Activated CD4-positive, CD25-positive, alpha-beta regulatory T cell (primary cell): ENCODE measurements at places on chromosomes 5 and 9.

- no peak for DNase-seq
These were observed 745.2 kb upstream of the C9orf72 start for GRCh38 chr9:28318515-28318914.

DNA sequence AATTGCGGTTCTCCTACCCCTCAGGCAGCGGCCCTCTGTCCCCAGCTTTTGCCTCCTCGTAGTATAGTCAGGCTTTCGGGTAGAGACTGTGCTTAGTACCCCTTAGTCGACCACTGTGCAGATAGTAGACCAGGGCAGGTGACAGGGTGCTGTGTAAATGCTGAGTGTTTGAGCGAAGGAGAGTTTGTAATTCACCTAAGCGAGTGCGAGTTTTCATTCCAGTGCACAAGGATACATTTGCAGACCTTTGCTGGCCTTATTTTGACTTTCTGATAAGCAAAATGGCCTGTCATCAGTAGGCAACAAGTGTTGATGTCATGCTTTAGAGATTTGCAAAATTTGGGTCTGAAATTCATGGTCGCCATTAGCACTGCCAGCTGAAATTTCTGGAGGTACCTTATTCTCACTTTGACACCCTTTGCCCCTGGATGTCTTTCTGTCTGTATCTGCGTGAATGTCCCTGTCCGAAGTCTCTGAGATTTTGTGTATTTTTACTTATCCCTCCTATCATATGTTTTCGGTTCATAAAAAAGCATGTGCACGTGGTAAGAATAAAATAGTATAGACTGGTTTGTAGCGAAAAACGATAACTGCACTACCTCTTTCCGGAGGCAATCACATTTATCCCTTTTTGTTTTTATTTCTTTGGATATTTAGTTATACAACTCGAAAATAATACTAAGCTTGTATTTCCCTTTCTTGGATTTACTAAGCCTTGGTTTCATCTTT is 1.9 kb downstream of the LMNB1 start:
- no peak for DNase-seq

DNA sequence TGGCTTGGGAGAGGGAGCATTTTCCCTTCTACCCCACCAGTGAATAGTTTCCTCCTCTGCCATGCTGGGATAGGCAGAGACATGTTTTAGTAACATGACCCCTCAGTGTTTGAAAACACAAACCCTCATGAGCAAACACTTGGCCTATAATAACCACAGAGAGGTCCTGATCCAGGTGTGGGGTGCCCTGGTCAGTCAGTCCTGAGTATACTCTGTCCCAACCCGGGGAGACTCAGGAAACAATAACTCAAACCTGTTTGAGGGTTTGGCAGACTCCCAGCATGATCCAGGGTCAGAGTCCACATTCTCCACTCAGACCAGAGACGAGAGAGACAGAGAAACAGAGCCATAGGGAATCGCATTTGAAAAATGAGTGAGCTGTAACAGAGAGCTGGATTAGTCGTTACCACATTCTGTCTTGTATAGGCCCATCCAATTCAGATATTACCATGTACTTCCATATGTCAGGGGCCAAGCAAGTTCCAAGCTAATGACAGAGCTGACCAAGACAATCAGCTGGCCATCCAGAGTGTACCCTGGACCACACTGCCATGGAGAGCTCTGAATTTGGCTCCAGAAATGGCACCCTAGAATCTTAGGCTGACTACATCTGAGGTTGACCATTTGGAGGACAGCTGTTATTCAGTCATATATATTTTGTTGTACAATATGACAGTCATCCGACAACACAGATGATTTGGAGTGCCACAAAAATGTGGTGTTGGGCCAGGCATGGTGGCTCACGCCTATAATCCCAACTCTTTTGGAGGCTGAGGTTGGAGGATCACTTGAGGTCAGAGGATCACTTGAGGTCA is 4.2 kb upstream of the CA9 start:
- no peak for DNase-seq

- DNase-seq: no peak
These were observed 118.9 kb upstream of the ELL2 start for GRCh38 chr5:96080557-96080956.

- DNase-seq: no peak
These were observed 289.3 kb upstream of the WWC1 start for GRCh38 chr5:168002116-168002515.

DNA sequence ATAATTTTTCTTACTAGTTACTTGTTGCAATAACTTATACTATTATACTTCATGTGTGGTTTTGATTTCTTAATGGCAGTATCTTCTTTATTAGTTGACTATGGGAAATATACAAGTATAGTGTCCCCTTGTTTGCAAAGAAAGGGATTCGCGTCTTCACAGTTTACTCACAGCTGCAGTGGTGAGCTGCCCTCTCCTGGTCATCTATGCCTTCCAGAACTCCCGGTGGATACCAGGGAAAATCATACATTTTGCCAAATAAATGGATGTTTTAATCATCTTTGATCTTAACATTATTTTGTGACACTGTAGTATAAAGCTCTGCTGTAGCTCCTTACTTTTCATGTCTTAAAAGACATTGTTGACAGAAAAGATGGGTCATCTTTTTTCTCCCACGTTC is 142.0 kb downstream of the ZCCHC7 start:
- DNase-seq: no peak

- DNase-seq: no peak
These were observed 53.6 kb upstream of the NR3C1 start for GRCh38 chr5:143456952-143457547.
